ENCODE measurements at places on chromosomes 2 and 18.

DNA sequence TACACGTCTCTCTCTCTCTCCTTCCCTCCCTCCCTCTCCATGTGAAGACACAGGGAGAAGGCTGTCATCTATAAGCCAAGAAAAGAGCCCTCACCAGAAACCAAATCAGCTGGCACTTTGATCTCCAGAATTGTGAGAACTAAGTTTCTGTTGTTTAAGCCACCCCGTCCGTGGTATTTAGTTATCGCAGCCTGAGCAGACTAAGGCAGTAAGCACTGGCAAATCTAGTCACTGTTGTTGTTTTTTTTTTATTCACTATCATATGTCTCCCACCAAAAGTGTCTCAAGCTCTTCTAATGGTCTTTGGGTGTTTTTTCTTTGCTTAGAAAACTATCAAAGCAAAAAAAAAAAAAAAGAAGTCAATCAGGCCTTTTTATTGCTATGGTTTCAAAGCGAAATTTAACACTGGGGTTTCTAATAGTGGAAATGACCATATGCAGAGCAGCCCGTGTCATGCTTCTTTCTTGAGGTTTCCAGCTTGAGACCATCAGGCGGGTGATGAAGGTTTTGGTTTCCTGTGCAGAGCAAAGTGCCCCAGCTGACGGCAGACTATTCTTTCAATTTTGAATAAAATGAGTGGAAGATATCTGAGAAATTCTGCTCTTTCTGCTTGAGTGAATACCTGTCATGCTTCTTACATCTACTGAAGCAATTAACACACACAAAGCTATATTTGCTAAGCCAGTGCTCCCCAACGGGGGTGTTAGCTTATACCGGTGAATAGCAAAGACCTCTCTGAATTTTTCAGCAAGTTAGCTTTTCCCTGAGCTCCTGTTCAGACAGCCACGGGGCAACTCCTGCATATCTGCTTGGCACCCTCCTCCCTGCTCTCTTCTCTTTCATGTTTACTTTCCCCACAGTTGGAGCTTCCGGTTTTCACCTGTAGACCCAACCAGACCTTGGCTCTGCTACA, 394.1 kb upstream of the ATP5MC3 start:
- DNase-seq, result no peak

DNA sequence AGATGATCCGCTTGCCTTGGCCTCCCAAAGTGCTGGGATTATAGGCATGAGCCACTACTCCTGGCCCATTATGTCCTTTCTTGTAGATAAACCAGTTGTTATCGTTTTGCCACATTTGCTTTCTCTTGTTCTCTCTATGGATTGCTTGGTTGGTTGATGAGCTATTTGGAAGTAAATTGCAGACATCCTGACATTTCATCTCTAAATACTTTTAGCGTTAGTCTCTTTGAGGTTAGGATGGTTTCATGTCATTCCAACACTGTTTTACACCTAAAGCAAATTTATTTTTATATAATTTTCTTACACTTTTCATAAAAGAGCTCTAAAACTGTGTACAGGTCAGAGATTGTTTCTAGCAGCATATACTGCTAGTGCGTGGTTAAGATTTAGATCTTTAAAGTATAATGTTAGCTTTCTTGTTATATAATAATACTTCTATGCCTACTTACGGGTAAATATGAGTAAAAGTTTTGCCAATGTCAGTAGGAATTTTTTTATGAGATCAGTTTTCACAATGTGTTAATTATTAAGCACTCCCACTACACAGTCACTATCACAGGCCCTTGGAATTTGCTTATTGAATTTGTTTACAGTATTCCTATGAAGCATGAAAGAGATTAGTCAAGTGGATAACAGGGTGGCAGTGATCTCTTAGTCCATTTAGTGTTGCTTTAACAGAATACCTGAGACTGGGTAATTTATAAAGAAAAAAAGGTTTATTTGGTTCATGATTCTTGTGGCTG, 10.3 kb downstream of the POLI start:
- no peak for DNase-seq

- DNase-seq, result no peak
Observed at GRCh38 chr2:100793220-100793619, 26.7 kb upstream of the NPAS2 start.

GRCh38 chr2:63053889-63054602, 3.4 kb downstream of the OTX1 start:
- DNase-seq, result no peak

Data from activated gamma-delta T cell treated with anti-CD3 and anti-CD28 coated beads, Interleukin-2, amount 50 U/mL, for 16 hours (primary cell).